ENCODE measurements at places on chromosomes 6 and 20. TPM values are rescaled to one million over a fixed set of nuclear protein-coding genes. Genes with fewer than 3 reads are reported as not detected.

HLA-DQA1 gene
- 9.5 TPM for total RNA-seq

RAET1L gene
- total RNA-seq = not detected

PPP1R3D gene
- total RNA-seq = 5.3 TPM

SLC17A3 gene
- not detected for total RNA-seq

DNA sequence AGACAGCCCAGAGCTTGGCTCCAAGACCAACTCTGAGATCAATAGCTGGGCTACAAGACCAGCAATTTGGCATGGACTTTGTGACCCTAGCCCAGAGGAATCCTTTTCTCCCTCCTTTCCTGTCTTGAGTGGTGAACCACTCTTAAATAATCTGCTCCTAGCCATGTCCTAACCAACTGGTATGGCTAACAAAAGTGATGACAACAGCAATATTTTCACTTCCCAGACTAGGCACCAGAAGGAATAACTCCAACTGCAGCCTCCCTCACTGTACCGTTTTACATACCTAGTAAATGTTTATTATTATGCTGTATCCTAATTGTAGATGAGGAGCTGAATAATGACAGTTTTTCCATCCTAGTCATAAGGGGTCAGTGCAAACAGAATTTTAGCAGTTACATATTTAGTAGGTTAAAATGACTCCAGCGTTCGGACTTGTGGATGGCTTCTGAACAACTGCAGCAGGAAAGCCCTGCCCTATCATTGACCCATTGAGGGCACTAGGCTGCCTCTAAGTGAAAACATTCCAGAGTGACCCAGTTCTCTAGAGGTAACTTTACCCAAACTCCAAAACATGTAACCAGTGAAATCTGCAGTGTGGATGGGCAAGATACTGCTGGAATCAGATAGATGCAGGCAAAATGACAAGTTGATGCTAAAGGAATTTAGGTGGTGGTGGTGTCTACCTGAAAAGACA, 77.1 kb downstream of the SH3BGRL2 start:
- DNase-seq = no peak
- no peaks in the 10 kb centered on the region for H3K27me3 ChIP-seq
- H3K36me3 ChIP-seq = no peaks in the 10 kb centered on the region
- no peak overlapping the region for H3K4me3 ChIP-seq
- H3K27ac ChIP-seq = no peak overlapping the region

Data from sigmoid colon (tissue), 7 donors.